Stimulated activated CD4-positive, alpha-beta T cell treated with anti-CD3 and anti-CD28 coated beads, Interleukin-4, amount 100 ng/mL, for 4 hours (primary cell): ENCODE measurements at places on chromosomes 11 and 22.

- DNase-seq, result no peak
Measured at GRCh38 chr11:100546714-100547113, 140.4 kb upstream of the ARHGAP42 start.

DNA sequence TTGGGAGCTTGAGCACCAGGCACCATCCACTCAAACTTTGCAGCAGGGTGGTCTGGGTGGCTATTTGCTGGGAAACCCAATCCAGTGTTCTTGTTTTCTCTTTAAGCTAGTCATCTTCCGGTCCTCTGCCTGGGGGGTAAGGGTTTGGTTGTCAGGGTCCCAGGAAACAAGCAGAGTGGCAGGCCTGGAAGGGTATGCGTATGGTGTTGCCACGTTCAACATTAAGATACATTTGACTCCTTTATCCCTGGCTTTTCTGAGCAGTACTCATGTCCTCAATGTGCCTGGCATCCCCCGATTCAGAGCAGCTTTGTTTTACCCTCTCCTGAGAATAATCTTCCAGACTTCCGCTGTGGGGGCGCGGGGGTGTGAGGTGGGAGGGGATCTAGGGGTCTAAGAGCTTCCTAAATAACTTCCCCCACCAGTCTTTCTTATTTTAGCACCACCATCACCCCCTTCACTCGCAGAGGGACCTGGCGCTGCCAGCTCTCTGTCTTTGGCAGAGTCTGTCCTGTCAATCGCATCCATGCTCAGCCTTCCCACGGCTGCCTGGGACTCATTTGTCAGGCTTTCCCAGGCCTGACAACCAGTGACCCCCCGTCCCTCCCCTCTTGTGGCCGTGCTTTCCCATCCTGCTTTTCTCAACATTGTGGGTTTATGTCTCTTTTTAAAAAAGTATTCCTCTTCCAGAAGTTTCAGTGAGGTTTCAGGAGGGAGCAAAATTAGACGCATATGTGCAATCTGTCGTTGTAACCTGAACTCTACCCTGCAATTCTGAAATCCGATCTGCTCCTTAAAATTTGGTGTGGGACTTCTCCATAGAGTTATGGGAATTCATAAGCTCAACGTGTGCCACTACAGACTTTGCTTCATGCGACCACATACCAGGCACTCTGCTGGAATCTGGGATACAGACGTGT is 27.0 kb upstream of the RBFOX2 start:
- DNase-seq, result no peak

GRCh38 chr11:131609921-131610320 is 239.5 kb downstream of the NTM start:
- DNase-seq, result no peak

DNA sequence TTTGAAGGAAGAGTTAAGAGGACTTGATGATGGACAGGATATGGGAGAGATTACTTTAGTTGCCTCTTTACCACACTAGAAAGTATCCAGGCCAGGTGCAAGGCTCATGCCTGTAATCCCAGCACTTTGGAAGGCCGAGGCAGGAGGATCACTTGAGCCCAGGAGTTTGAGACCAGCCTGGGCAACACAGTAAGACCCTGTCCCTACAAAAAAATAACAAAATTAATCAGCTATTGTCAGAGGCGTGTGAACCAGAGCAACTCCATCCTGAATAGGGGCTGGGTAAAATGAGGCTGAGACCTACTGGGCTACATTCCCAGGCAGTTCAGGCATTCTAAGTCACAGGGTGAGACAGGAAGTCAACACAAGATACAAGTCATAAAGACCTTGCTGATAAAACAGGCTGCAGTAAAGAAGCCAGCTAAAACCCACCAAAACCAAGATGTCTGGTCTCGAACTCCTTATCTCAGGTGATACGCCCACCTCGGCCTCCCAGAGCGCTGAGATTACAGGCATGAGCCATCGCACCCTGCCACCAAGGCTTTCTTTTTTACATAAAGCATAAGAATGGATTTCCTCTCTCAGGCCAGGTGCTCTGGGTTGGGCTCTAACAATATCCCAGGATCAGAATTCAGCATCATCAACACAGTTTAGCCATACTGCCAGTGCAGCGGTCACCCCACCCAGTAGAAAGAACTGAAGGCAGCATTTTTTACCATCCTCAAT is 17.8 kb downstream of the PI4KA start:
- DNase-seq, result no peak

DNA sequence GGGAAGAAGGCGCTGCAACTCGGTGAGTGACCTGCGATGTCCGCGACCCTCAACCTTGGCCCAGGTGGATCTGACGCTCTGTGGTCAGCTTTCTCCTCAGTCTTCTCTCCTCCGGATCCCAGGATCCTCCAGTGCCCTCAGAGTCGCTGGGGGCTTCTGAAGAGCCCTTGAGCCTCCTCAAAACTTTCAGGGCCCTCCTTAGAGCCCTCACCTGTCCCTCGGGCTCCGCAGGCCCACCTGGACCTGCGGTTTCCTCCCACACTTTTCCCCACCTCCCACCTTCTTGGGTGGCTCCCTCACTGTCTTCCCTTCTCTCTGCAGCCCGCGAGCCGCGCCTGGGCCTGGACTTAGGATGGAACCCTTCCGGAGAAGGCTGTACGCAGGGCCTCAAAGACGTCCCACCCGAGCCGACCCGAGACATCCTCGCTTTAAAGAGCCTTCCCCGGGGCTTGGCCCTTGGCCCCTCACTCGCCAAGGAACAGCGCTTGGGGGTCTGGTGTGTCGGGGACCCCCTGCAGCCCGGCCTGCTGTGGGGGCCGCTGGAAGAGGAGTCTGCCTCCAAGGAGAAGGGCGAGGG is 335 bp downstream of the ZNF408 start:
- peak; percentile 4 for DNase-seq

- DNase-seq, result no peak
Measured at GRCh38 chr22:28139516-28139915, 220.5 kb upstream of the PITPNB start.

GRCh38 chr11:105204636-105205035 is 65.1 kb upstream of the CARD18 start:
- DNase-seq, result no peak

GRCh38 chr11:10602945-10603344 is 34.5 kb upstream of the LYVE1 start:
- DNase-seq, result no peak

- DNase-seq, result no peak
Measured at GRCh38 chr11:15667127-15667725, 552.5 kb downstream of the INSC start.

DNA sequence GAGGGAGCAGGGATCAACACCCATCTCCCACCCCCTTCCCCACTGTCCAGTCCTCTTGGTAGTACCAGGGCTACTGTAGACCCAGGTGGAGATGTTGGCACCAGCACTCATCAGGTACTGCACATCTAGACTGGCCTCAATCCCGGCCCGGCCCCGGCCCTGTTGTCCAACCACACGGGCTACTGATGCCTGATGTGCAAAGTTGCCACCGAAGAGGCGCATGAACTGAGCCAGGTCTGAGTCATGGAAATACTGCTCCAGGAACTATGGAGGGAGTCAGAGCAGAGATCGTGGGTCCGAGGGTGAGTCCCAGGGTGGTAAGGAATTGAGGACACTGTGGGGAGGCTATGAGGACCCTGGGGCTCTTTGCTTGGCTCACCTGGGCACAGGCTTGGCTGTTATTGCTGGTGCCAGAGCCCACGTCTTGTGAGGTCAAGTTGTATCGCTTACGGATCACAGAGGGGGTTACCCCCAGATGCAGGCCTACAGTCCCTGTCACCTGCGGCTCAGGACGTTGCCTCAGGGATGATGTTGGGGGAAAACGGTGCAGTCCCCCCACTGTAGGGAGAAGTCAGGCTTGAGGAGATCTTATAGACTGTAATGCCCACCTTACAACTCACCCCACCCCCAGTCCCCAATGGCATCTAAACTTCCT is 2.5 kb downstream of the TPP1 start:
- no peak for DNase-seq

- no peak for DNase-seq
Measured at GRCh38 chr22:50425179-50425916, 49.5 kb downstream of the SBF1 start.

DNA sequence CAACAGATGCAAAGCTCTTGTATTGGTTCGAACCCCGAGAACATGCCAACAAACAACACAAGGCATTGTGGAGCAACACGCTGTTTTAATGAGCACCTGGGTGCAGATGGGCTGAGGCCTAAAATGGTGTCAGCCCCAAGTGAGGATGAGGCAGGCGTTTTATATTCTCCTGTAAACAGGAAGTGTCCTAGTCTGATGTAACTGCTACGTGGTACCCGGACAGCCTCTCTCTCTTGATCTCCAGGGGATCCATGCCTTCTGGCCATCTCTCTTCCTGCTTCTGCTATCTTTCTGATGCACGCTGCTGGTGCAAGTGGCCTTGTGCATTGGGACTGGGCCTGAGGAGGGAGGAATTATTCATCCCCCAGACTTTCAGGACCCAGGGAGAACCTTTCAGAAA is 19.4 kb upstream of the VSTM5 start:
- no peak for DNase-seq

- no peak for DNase-seq
Measured at GRCh38 chr11:116867619-116868018, 30.2 kb upstream of the APOA1 start.

- no peak for DNase-seq
Measured at GRCh38 chr11:126140201-126140925, 71.1 kb downstream of the RPUSD4 start.

GRCh38 chr11:117438371-117439000 is 110.8 kb downstream of the CEP164 start:
- DNase-seq, result no peak

DNA sequence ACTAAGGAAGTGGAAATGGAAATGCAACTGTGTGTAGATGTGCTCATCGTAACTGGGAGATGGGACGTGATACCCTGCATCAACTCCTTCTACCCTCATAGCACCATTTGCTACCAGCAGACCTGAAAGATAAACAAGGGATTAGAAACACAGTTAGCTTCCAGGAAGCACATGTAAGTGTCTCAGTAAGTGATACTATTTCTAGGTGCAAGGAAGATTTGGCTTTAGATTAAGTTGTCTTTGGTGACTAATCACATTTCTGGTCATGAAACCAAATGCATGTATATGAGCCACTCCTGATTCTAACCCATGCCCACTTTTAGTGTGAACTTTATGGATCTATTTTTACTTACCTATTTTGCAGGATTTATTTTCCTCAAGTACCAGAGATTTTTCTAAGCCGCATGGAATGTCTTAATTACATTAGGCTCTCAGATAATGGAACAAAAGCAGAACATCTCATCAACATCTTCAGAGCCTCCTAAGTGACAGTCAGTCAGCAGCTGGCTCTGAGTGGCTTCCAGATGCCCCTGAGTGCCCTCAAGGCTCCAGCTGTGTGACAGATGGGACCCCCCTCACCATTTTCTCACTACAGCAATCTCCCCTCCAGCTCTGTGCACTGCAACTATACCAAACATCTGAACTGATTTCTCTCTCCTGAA is 21.2 kb downstream of the SLC5A12 start:
- no peak for DNase-seq

GRCh38 chr11:31805037-31805628 is 6.0 kb downstream of the PAX6 start:
- no peak for DNase-seq

DNA sequence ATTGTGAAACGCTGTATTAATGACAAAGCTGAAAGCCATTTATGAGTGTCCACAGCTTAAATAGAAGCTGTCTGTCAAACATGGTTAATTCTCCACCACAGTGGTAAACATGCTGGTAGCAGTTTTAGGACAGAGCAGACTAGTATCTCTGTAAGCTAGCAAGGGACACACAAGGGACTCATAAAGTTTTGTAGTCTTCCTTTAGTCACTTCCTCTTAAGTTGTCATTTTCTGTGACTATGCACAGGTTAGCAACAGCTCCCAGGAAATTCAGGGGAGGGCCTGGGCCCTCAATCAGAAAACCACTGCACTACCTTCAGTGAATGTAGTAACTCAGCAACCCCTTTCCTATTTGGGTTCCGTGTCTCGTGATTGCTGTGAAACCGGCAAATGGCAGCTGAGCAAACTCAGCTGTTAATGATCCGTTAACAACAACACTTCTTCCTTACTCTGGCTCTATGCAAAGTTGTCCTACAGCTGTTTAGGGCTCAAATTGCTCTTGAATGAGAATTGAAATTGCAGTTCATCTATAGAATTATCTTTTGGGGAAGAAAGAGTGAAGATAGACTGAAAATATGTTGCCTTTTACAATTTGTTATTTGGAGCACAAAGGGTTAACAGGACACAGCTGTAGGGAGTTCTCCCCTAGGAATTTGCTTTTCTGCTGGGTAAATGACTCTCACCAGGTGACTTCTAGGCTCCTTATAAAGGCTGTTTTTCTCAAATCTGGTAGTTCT is at the start of gene MMP26:
Gene MMP26 (plus strand): TSS at position 731 of the 736 bp plus-strand sequence.
- no peak for DNase-seq

GRCh38 chr22:43100225-43100624 is 10.3 kb upstream of the BIK start:
- DNase-seq, result no peak

GRCh38 chr11:49208006-49208721 is at the start of gene FOLH1:
Gene FOLH1 (minus strand): TSS chr11:49208602. CDS start chr11:49208409, 193 bp downstream.
- DNase-seq, result no peak

GRCh38 chr11:95853138-95853537 is 62.8 kb downstream of the CEP57 start:
- DNase-seq, result no peak

- DNase-seq, result no peak
Measured at GRCh38 chr11:78822931-78823423, 248.3 kb upstream of the NARS2 start.

DNA sequence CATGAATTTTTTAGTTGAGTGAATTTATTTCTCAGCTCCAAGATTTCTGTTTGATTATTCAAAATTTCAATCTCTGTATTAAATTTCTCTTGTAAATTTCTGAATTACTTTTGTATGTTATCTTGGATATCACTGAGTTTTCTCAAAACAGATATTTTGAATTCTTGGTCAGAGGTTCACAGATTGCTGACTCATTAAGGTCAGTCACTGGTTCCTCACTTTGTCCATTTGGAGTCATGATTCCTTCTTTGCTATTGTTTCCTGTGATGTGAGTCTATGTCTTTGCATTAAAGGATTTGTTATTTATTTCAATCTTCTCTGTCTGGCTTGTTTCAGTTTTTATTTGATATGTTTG is 10.2 kb upstream of the IL17RA start:
- no peak for DNase-seq

DNA sequence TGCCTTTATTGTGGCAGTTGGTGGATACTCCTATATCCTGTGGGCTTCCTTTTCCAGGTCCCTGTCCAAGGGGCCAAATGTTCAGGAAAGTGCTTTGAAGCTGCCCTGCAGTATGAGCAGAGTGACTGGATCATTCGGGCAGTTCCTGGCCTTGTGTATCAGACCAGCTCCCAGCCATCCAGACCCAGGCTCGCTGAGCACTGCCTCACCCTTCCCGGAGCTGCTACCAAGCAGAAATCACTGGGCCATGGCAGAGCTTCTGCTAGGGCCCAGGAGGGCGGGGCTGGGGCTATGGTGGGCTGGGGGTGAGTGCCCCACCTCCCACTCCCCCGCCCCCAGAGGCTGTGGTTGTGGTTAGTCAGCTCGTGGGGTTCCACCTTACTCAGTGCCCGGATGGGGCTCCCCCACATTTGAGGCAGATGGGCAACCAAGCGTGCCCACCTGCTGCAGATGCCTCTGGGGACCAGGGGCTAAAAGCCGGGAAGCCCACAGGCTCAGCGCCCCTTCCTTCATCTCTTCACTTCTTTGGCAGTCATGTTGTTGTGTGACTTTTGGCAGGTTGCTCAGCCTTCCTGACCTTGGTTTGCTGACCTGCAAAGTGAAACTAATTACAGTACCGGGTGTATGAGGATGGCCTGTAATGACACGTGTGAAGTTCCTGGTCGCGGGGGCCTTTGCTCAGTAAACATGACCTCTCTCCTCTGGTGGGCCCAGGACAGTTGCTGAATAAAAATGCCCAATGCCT is 2.1 kb upstream of the LRRC32 start:
- DNase-seq, result peak; percentile 27

GRCh38 chr11:133078591-133079404 is 453.5 kb downstream of the OPCML start:
- no peak for DNase-seq
